ENCODE measurements at places on chromosomes 7 and 10.

DNA sequence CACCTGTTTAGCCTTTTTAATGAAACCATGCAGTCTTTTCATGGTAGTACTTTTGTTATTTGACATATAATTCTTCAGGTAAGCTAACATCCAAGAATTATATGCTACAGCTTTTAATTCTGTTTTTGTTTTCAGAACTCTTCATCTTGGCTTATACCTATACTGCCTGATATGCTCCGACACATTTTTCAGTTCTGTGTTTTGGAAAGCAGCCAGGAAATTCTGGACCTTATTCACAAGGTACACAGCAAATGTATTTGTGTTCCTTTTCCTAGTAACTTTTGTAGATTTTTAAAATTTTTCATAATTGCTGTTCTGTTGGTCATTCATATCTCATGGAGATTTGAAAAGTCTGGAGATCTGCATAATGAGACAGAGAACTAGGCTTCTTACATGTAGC lies 56.7 kb downstream of the BTAF1 start:
- DNase-seq, result no peak

DNA sequence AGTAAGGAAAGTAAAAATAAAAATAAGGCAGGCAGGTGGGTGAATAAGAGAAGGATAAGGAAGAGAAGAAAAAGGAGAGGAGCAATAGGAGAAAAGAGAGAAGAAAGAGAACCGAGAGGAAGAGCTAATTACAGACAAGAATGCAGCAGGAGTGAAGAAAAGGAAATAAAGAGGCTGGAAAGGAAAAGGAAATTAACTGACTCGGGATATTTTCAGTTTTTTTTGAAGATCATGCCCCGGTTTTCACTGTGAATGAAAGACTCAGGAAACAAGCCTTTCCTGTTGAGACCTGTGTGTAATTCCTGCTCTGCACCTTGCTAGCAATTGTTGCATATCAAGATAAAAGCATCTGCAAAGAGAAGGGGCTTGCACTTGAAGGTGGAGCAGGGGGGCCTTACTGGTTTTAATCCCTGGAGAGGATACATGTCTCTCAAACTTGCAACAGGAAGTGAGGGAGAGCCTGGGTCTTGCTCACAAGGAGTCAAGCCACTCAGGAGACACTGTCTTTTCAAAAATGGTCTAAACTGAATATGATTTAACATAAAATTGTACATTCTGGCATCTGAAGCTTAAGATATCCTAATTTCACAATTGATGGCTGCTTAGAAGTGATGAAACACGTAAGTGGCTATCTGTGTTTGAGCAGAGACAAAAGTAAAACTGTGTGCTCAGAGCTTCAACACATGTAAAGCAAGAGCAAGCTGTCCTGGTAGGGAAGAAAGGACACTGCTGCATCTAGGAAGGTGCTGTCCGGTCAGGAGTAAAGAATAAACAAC lies 157.6 kb downstream of the FAM107B start:
- DNase-seq, result no peak

DNA sequence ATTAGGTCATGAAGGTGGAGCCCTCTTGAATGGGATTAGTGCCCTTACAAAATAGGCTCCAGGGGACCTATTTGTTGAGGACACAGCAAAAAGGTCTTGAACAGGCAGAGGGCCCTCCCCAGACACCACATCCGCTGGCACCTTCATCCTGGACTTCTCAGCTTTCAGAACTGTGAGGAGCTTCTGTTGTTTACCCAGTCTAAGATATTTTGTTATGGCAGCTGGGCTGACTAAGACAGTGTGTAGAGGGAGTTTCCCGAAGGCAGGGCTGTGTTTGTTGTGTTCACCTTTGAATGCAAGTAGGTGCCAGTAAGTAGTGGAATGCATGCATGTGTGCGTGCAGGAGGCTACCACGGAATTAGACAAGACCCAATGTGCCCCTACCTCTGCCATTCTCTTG lies 106.7 kb downstream of the PTPRE start:
- DNase-seq, result no peak

DNA sequence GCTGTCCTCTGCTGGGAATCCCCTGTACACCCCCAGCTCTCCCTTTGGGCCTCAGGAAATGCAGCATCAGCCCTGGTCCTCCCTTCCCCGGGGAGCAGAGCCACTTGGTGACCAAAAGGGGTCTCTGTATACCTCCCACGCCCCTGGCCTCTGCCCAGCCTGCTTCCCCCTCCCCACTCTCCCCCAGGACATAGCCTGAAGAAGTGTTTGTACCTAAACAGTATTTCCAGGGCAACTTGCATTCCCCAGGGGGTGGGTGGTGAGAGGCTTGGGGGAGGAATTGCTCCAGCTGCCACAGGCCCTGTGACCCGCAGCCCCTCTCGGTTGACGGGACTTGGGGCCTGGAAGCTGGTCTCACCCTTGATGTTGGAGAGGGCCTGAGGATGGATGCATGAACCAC lies 39.3 kb downstream of the TMEM270 start:
- DNase-seq, result no peak

- DNase-seq, result peak; percentile 63
These were observed 14.7 kb downstream of the LZTS2 start for GRCh38 chr10:101014230-101014884.

DNA sequence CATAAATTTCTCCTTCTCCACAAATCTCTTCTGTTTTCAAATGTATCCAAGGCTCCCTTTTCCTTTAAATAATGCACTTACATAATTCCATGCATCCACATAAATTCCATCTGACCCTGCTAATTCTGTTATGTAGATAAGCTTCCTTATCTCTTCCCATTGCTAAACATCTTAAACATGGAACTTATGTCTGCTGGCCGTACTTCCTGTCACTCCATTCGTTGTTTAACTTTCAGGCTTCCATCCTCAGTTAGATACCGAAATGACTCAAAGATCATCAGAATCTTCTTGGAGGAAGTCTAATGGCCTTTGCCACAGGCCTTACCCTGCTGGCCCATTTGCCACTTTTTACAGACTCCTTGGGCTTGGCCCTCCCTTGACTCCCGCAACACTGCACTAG lies 330.9 kb downstream of the GFRA1 start:
- no peak for DNase-seq

GRCh38 chr7:107857541-107857912 lies 33.5 kb upstream of the DLD start:
- no peak for DNase-seq

DNA sequence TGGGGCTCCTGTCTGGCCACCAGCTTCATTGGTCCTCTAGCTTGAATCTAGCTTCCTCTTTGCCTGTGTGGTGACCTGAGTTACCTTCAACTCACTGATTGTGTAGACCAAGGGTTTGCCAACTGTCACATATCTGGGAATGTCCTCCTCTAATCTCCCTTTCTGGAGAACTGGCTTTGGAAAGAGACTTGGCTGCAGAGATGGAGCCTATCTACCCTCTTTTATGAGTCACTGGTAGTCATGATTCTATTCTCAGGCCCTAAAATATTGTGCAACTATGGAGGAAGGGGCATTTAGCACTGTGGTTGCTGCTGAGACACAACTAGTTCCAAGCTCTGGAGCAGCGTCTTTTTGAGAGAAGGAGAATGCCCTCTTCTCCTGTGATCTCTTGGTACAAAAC lies 691.3 kb downstream of the KCNMA1 start:
- no peak for DNase-seq

GRCh38 chr10:104084482-104085142 lies 1.1 kb downstream of the COL17A1 start:
- no peak for DNase-seq

DNA sequence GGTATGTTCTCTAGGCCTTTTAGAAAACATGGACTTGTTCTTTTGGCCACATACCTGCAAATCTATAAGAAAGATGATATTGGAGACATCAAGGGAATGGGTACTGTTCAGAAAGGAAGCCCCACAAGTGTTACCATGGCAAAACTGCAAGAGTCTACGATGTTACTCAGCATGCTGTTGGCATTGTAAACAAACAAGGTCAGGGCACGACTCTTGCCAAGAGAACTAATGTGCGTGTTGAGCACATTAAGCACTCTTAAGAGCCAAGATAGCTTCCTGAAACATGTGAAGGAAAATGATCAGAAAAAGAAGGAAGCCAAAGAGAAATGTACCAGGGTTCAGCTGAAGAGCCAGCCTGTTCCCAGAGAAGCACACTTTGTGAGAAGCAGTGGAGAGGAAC lies 37.1 kb downstream of the SDK1 start:
- no peak for DNase-seq

DNA sequence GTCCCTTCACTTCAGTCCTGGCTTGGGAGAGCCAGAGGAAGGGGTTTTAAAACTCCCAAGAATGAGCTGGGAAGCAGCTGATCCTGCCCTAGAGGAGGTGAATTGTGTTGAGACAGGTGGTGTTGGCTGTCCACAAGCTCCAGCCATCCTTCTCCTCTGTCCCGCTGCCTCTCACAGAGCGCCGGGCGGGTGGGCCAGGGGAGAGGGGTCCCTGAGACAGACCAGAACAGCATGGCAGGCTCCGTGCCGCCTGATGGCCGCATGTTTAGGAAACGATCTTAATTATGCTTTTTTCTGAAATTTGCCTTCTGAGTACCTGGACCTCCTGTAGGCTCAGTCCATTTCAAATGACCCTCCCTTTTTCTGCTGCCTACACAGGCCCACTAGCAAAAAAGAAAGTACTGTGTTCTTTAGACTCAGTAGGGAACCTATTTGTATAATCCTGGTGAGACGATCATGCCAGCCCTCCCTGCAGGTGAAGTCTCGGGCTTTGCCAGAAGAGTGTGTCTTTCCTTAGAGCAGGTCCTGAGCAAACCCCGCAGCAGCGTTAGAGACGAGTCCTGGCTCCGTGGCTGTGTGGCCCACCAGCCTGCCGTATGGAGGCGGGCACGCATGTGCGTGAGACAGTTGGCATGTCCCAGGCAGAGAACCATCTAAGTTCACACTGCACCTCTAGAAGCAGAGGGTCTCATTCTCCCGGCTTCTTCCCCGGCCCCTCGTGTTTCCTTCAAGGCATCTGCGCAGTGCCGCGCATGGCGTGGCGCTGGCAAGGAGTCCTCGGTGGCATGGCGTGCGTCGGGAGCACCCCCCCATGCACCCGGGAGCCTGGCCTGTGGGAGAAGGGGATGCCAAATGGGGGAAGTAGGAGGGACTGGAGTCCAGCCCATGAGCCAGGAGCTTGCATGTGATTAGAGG lies 26.3 kb upstream of the PWWP2B start:
- no peak for DNase-seq

Measured in effector memory CD4-positive, alpha-beta T cell (primary cell).